GM12865 (cell line): ENCODE measurements at places on chromosomes 12 and 14.

- no peak for DNase-seq
Measured at GRCh38 chr14:101196795-101197590, 293.5 kb upstream of the RTL1 start.

DNA sequence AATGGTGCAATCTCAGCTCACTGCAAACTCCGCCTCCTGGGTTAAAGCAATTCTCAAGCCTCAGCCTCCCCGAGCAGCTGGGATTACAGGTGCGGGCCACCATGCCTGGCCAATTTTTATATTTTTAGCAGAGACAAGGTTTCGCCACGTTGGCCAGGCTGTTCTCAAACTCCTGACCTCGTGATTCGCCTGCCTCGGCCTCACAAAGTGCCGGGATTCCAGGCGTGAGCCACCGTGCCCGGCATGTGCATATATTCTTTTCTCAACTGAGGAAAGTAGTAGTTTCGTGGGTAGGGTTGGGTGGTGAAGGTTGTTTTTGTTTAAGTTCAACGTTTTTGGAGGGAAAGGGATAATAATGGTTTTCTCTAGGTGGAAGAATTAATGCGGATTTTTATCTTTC is 94.2 kb upstream of the CEP83 start:
- no peak for DNase-seq

GRCh38 chr14:68082698-68083291 is 263.2 kb downstream of the RAD51B start:
- no peak for DNase-seq

DNA sequence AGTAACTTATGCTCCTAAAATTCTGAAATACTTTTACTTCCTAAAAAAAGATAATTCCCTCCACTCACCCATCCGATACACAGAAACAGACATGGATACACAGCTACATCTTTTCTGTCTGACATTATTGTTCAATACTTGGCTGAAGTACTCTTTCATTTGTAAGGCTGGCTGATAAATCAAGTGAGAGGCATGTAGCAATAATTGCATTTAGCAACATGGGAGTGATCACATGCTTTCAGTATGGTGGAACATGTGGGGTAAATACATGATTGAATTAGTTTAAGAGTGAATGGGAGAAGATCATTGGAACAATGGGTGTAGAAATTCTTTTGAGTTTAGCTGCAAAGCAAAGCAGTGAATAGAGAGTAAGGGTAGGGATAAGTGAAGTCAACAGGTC is 25.6 kb downstream of the PTPRQ start:
- no peak for DNase-seq

- no peak for DNase-seq
Measured at GRCh38 chr14:52442166-52442565, 110.1 kb downstream of the TXNDC16 start.
